ENCODE measurements at places on chromosomes 16 and 17.

- no peak for DNase-seq
These were observed 1.4 kb downstream of the PYDC1 start for GRCh38 chr16:31215287-31216162.

DNA sequence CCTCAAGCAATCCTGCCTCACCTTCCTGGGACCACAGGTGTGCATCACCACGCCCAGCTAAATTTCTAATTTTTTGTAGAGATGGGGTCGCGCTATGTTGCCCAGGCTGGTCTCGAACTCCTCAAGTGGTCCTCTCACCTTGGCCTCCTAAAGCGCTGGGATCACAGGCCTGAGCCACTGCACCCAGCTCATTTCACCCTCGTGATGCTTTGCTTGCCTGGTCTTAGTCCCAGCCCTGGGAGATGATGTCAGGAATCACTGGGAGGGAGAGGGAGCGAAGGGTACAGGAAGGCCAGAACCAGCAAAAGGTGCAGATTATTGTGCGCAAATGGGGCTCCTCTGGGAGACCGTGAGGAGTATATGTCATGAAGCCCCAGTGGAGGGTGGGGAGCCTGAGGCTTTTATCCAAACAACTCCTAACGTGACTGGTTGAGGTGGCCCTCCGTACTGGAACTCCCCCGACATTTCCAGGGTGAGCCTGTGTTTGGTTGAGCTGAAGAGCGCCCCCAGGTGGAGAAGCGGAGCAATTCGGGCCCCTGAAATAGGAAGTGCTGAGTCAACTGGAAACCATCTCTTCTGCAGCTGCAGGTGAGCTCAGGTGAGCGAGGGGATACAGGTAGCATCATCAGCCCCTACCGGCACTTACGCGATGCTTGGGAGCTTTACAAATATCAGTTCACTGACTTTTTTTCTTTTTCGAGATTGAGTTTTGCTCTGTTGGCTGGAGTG, 41.2 kb upstream of the HAPSTR1 start:
- peak; percentile 42 for DNase-seq

GRCh38 chr16:84450176-84450865, 54.1 kb downstream of the MEAK7 start:
- no peak for DNase-seq

DNA sequence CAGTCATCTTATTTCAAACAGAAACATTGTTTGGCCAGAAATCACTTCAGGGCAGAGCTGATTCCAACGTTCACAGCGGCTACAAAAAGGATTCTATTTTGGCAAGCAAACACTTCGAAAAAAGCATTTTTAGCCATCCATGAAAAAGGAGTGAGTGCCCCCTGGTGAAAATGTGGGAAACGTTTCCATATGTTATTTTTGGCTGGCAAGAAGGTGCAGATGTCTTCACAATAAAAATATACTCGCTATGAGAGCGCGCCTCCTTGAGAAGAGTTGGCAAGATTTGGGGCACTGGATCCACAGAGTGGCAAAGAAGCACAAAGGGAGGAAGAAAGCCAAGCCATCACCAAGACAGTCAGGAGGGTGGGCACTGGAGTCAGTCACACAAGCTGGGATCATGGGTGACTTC, 191.1 kb downstream of the CHD9NB start:
- DNase-seq, result no peak

GRCh38 chr17:55587608-55588139, 76.4 kb upstream of the SMIM36 start:
- DNase-seq, result no peak

- DNase-seq, result no peak
These were observed 4.0 kb upstream of the BAIAP2 start for GRCh38 chr17:81030741-81031565.

GRCh38 chr17:73616873-73617404, 27.3 kb downstream of the SDK2 start:
- no peak for DNase-seq

- DNase-seq, result no peak
These were observed 62.5 kb downstream of the RPH3AL start for GRCh38 chr17:290121-290521.

- DNase-seq, result no peak
These were observed 1.2 kb upstream of the ABCA9 start for GRCh38 chr17:69061721-69062556.

- DNase-seq, result no peak
These were observed 24.2 kb downstream of the XPO6 start for GRCh38 chr16:28187595-28188004.

GRCh38 chr17:17726458-17727060, 45.3 kb downstream of the RAI1 start:
- DNase-seq, result no peak

DNA sequence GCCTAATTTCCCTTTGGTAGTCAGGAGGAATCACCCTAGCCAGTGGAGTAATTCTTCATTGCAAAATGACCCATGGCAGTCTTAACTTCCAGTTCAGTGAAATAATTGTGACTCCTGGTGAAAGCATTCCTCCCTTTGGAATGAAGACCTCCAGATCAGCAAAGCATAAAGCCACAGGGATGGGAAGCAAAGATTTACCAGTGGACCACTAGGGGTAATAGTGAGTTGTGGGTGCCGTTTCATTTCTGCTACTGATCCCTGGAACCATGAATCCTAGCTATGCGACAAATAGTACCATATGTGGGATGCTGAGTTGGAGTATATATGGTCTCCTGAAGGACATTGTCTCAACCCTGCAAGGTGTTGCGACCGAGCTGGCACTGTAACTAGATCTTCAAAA, 13.7 kb downstream of the DYNLL2 start:
- DNase-seq, result no peak

- no peak for DNase-seq
These were observed 21.3 kb downstream of the GNA13 start for GRCh38 chr17:65035191-65035590.

GRCh38 chr16:82835487-82836155, 208.9 kb downstream of the CDH13 start:
- no peak for DNase-seq

DNA sequence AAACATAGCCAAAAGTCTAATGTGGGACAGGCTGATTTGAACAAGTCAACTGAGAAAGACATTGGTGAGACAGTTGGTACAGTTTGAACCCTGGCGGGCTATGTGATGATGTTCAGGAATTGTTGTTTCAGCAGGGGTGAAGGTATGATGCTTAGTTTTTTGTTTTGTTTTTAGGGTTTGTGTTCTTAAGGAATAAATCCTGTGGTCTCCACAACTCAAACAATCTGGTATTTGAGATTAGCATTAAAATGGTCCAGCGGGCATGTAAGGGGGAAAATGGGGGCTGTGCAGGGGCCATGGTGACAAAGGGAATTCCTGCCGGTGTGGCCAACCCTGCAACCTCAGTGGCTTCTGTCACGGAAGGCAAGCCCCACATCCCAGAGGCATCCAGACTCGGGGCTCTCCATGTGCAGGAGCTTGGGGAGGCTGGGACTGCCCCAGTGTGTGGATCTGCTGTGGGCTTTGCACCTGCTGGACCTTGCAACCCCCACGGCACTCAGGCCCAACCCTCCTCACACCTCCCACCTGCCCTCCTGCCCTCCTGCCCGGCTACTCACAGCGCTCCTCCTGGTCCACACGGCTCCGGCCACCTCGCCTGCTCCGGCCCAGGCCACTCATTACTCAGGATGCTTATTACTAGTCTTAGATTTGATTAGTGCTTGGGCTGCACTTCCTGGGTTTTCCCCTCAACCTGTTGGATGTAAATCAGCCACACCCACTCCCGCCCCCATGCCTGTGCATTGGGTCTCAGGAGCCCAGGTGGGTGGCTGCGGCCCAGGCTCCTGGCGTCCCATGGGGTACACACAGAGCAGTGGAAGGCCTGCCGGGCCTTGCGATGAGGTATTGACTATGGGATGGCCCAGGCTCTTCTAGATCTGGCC, at the start of gene TNFRSF13B:
TNFRSF13B (minus strand) TSS at position 661 of the 881 bp plus-strand sequence; CDS start at position 618, 43 bp downstream.
- DNase-seq, result no peak

DNA sequence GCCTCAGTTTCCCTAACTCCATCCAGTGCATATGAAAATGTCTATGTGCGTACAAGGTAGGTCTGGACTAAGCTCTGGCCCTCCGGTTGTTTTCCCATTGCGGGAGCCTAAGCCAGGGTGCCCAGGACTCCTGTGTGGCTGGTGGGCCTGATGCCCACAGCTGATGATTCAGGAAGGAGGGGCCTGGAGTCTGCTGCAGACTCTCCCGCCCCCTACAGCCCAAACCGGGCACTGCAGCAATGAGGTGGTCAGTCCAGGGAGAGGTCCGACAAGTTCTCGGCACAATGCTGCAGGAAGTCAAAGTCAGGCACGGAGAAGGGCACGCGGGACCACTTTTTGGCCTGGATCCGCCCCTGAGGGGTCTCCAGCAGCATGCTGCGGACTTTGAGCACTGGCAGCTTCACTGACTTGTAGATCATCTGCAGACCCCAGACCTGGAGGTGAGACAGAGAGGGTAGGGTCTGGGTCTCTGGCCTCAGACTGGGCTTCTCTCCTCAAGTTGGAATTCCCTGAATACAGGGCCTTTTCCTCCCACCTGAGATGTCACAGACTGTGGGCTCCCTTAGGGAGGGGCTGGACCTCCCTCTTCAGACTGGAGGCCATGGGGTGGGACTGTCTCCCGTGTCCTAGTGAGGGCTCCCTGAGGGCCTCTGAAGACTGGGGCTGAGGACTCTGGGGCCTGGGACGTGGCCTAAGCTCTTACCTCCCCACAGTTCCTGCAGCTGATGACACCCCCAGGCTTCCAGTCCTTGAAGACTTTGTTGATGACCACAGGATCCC, 3.4 kb upstream of the ZNF385C start:
- peak; percentile 66 for DNase-seq

- DNase-seq, result peak; percentile 74
These were observed 4.6 kb downstream of the PYCR1 start for GRCh38 chr17:81932333-81932983.

GRCh38 chr17:79414063-79414792, 196.6 kb downstream of the RBFOX3 start:
- no peak for DNase-seq

DNA sequence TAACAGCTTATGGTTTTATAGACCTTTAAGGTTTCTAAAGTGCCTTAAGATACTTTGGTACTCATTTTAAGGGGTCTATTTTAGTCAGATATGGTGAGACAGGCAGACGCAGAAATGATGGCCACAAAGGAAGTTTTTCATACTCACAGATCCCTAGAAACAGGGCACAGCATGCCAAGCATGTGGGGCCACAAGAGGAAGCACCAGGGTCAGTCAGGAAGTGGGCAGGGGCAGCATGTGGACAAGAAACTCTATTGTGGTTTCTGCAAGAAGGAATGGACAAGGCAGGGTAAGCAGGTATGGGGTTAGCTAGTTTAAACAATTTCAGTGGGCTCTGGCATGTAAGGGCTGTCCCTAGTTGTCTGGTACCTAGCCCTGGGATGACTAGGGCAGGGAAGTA, 8.5 kb downstream of the EFCAB3 start:
- no peak for DNase-seq

- no peak for DNase-seq
These were observed 28.5 kb downstream of the CLEC3A start for GRCh38 chr16:78050734-78051400.

Data from hematopoietic multipotent progenitor cell treated with erythropoietin and hydrocortisone succinate and interleukin-3 and kit ligand, for 15 days (in vitro differentiated cells).